ENCODE measurements at places on chromosomes 1 and 21.

GRCh38 chr1:39850606-39851216, 32.6 kb downstream of the TRIT1 start:
- no peak for DNase-seq

- no peak for DNase-seq
These were observed 37.2 kb downstream of the MRAP start for GRCh38 chr21:32335601-32336575.

GRCh38 chr1:19488136-19488535, 2.8 kb upstream of the CAPZB start:
- no peak for DNase-seq

DNA sequence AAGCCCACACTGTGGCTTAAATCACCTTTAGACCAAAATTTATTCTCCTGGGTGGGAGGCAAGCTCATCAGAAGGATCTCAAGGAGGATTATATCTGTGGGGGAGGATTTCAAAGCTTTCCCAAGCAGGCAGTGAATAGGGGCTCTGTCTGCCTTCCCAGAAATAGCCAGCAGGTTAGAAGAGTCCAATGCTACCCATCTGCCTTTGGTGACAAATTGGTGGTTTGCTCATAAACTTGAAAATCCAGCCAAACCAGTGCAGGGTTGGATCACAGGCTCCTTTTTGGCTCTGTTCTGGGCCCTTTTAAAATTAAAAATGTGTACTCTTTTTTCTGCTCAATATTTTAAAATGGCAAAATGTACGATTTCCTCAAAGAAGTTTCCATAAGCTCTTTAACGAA, 118.9 kb upstream of the ZC3H11B start:
- no peak for DNase-seq
